ENCODE measurements at places on chromosomes 13 and 19.

- DNase-seq = no peak
Observed at GRCh38 chr13:101869553-101869952, 417.1 kb downstream of the ITGBL1 start.

- no peak for DNase-seq
Observed at GRCh38 chr13:103275722-103276121, 209.5 kb upstream of the SLC10A2 start.

DNA sequence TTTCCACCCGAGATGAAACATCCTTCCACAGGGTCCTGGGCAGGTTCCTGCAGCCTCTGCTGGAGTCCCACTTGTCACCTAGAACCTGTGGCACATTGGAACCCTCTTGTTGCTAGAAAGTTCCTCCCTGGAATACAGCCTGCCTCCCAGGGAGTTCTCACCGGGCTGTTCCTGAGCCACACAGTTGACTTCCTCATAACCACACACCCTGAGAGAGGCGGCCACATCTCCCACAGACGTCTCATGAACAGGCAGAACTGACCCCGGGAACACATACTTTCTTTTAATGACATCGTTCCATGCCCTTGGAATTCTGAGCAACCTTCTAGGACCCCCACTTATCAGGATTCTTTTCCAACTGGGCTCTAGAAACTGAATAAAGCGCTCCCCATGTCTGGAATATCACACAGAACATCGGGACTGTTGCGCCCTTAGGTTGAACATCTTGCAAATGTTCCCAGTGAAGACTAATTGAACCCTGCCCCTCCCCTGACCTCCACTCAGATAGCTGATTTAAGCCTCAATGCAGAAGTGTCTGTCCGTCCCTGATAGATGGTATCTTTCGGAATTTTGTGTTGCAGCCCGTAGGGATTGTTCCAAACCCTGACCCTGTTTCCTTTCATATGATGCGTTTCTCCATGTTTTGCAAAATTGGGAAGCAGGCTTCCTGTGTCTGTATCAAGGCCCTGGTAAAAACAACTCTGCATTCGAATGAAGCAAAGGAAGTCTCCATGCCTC is 91.1 kb downstream of the RAB20 start:
- no peak for DNase-seq

DNA sequence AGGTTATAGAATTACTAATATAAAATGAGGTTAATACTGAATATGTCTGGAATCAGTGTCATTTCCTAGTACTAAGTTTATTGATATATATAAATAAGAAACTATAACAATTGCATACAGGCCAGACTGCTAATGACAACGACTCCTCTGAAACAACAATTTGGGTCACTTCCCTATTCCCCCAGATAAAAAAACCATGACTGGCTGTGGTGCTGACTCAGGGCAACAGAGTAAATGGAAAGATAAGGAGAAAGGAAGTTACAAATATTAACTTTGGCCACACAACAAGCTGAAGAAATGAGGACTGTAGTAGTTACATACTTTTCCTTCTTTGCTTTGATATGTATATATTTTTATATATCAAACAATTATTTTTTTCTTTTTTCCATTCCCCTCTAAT is 263.7 kb upstream of the PCDH9 start:
- DNase-seq = no peak

- no peak for DNase-seq
Observed at GRCh38 chr19:18987456-18987855, 45.9 kb downstream of the SUGP2 start.

- DNase-seq = no peak
Observed at GRCh38 chr13:38417727-38418126, 68.1 kb downstream of the UFM1 start.

DNA sequence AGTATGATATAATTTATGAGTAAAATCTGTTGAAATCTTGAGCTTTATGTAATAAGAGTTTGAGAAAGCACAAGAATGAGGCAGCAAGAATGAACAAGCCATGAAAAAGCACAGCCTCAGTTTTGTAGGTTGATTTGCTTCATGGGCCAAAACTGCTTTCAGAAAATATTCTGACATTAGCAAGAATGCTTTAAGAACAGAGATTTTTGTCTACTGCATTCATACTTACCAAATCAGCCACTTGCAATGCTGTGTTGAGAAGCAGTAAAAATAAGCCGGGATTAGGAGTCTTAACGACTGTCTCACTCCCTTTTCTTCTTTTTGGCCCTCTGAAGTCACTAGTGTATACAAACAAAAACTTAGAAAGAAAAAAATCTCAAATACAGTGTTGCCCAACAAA is 114.5 kb downstream of the POSTN start:
- no peak for DNase-seq

GRCh38 chr13:70432276-70432805 is 324.1 kb upstream of the KLHL1 start:
- no peak for DNase-seq

DNA sequence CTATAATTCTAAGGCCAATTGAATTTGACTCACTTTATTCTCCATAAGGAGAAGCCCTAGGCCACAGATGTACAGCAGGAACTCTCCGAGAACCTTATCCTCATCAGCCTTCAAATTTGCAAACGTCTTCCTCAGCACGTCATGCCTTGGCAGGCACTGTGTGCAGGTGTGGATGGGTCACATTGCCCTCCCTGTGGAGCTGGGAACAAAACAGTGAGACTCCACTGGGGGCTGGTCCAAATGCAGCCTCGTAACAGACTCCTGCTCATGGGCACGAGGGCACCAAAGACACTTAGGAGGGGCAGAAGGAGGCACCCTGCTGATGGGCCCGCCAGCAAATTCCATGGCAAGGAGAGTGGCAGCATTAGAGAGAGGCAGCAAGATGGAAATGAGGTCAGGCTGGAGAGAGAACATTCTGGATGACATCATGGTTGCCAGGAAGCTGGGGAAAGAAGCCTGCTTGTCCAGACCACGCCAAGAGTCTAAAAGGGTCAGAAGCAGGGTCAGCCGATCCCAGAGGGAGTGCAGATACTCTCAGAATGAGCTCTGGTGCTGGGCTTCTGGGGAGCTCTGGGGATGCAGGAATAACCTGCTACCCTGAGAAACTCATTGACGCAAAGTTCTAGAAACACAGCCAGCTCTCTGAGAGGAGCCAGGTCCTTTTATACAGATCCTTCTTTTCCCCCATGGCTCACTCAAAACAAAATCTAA is 242.2 kb downstream of the B3GLCT start:
- no peak for DNase-seq

DNA sequence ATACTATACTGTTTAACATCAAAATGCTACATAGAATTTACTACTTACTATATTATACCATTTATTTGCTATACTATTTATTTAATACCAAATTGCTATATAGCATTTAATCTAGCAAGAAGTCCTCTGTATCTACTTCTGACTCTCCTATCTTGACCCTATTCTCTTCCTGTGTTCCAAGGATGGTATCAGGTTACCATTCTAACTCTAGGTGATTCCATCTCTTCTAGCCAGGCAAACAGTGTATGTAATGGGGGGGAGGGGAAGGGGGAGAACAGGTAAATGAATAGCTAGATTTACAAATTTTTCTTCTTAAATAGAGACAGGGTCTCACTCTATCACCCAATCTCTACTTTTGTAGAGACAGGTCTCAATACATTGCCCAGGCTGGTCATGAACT is 200.3 kb downstream of the DIAPH3 start:
- DNase-seq = no peak

GRCh38 chr19:45762870-45763631 is 6.0 kb downstream of the SIX5 start:
- no peak for DNase-seq

DNA sequence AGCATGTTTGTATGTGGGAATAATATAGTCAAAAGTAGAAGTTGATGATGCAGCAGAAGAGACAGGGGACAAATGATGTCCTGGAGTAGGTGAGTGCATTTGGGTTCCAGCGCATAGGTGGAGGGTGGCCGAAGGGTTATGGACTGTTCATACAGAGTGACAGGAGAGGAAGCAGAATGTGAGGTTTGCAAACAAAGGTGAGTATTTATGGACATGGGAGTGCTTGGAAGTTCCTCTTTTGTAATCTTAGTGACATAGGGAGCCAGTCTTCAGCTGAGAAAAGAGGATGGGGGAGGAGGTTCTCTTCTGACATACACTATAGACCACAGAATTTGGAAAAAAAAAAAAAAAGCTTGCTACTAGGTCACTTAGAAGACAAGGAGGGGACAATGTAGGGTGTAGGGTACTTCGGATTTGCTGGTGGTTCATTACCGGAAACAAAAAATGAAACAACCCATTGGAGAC is 331.6 kb downstream of the DLEU7 start:
- DNase-seq = no peak

DNA sequence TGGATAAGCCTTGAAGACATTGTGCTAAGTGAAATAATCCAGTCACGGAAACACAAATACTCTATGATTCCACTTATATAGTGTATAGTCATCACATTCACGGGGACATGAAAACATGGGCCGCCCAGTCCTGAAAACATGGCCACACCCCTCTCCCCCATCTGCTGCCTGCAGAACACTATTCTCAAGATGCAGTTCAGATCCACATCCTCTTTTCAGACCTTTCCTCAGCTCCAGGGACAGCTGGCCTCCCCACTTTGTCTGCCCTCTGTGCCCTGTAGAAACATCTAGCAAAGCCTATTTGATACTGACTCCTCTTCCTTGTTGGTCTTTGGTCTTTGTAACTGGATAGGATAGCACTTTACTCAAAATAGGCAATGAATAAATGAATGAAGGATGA is 8.3 kb downstream of the RFX2 start:
- no peak for DNase-seq

DNA sequence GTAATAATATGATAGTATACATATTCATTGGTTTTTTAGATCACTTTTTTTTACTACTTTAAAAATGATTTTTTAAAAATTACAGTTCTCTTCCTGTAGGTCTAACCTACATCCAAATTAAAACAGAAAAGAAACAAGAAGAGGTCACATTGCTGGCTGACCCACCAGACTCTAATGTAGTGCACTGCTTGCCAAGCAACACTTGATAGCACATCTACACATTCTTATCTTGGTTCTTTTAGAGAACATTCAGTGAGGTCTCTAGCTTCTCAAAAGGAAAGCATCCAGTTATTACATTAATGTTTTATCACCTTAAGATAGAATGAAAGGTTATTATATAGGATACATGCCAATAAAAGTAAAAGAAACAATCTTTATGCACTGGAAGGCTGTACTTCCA is 35.6 kb downstream of the NDFIP2 start:
- DNase-seq = no peak

- no peak for DNase-seq
Observed at GRCh38 chr19:45553464-45553863, 31.1 kb downstream of the OPA3 start.

DNA sequence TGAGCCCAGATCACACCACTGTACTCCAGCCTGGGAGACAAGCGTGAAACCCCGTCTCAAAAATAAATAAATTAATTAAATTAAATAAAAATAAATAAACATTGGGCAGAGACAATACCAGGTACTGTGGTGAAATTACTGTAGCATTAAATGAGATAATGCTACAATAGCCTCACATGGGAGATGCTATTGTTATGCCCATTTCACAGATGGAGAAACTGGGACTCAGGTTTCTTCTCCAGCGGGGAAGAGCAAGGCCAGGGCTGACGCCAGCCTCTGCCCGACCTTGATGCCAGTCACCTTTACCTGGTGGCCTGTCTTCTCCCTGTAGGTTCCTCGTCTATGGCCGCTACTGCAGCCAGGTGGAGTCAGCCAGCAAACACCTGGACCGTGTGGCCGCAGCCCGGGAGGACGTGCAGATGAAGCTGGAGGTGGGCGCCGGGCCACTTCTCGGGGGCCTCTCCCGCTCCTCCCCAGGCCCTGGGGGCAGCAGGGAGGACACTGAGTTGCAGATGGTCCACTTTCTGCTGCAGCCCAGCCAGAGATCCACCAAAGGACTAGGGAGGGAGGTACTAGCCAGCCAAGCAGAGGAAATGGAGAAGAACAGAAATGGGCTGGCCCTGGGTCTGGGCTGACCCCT is 53.9 kb downstream of the VAV1 start:
- no peak for DNase-seq

- no peak for DNase-seq
Observed at GRCh38 chr19:6023085-6023682, 45.2 kb upstream of the RANBP3 start.

Data from T-helper 17 cell (primary cell).